ENCODE measurements at places on chromosomes 2 and 18.

DNA sequence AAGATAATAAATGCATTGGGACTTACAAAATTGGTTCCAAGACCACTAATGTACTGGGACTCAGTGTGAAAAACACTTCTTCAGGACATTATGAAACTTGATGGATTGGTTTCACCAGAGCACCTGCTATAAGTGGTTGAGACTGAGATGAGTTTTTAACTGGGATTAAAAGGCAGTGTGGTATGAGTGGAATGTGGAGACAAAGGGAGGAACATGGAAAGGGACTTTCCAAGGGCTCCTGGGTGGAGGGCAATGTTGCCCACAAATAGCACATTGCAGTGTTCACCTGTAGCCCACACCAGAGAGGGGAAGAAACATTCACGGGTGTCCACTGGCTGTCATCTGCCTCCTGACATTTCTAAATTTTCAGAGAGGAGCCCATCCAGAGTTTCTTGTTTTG is 253.3 kb upstream of the TANK start:
- no peak for DNase-seq

- no peak for DNase-seq
These were observed 103.4 kb upstream of the RASGRP3 start for GRCh38 chr2:33372940-33373553.

GRCh38 chr2:68740400-68740914 is 5.8 kb downstream of the ARHGAP25 start:
- no peak for DNase-seq

DNA sequence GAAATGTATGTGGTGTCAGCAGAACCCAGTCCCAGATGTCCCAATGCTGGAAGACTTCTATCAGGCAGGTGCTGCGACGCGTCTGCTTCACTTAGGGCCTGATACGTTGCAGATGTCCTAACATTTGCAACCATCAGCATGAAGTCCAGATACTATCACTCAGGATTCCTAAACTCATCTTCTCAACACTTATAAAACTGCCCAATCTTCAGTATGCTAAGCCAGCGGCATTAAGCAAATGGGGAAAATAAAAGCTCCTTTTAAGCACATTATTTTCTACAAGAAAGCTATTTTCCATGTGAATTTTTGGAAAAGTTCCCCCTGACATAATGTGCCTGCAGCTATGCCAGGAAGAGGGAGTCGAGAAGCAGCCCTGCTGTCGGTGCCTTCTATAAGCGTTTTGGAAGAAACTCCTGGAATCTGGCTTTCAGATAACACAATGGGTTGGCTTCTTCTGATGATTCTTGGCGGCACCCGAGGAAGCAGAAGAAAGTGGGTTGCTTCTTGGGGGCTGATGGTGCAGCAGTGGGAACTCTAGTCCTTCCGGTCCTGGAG is 60.7 kb upstream of the ITGA6 start:
- peak; percentile 83 for DNase-seq

DNA sequence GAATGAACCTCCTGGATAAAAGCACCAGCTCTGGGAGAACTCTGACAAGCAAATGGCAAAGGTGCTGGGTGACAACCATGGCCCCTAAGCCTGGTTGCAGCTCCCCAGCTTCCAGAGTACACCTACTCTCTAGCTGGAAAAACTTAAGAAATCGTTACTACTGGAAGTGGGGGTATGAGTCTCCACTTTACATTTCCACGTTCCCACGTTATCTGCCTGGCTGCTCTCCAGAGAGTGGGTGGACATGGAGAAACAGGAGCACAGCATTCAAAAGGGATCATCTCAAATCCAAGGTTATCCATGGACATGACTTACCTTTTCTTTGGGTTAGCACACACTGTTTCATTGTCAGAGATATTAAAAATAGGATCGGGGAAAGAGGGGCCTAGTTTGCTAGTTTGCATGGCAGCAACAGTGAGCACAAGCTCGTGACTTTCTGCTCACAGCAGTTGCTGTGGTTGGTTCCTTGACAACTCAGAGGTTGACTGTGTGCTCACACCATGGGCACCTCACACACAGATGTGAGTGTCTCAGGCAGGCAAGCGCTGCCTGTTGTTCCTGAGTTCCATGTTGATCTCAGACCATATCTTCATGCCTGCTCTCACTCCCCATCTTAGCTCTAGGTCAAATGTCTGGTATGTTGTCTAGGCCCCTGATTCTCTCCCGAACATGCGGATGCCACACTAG is 32.5 kb downstream of the PTPN18 start:
- no peak for DNase-seq

DNA sequence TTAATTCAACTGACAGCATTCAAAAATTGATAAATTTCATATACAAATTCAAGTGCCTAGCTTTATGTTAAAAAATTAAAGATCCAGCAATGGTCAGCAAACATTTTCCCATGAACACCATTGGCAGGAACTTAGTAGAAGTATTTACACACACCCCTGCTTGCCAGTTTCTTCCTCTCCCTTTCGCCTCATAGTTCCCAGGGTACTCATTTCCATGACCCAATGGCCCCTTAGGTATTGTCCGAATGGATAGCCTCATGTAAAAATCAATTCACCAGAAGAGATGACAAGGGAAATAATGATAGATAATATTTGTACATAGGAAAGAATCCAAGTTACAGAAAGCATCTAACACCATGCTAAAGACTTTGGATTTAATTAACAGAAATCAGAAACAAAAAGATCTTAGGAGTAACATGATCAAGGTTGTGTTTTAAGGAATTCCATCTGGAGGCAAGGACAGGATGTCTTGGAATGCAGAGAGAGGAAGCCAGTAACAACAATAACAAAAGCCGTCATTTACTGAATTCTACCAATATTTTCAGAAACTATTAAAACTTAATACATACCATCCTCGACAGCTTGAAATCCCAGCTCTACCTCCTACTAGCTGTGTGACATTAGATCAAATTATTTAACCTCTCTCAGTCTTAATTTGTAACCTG is 423.0 kb downstream of the IRS1 start:
- no peak for DNase-seq

DNA sequence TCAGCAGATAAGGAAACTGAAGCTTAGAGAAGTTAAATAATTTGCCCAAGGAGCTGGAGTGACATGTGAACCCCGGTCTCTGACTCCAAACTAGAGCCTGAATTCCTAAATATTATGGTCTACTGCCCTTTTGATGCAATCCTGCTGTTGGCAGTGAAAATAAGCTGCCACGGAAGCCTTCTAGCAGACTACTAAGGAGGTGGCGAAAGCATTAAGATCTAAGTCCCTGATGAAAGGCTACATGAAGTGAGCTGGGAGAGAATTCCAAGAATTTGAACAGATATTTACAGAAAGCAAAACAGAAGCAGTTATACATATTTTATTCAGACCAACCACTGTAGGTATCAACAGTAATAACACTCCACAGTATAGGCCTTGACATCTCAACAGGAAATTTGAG is 28.1 kb downstream of the TRMT61B start:
- DNase-seq, result peak; percentile 5

GRCh38 chr2:160264308-160264707 is 64.2 kb upstream of the ITGB6 start:
- DNase-seq, result no peak

- no peak for DNase-seq
These were observed 132.9 kb upstream of the SH3BP4 start for GRCh38 chr2:234818937-234819336.

- no peak for DNase-seq
These were observed 126.6 kb downstream of the ARHGEF4 start for GRCh38 chr2:130963196-130963848.

DNA sequence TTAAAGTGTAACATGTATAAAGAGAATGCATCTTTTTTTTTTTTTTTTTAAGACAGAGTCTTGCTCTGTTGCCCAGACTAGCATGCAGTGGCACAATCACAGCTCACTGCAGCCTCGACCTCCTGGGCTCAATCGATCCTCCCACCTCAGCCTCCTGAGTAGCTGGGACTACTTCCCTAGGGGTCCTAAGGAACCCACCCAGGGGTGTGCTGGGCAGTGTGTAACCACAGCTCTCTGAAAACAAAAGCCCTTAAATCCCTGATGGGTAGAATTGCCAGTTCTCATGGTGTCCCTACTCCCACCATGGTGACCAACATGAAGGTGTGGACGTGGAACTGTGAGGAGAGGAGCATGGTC is 105.6 kb upstream of the ST3GAL5 start:
- DNase-seq, result no peak

DNA sequence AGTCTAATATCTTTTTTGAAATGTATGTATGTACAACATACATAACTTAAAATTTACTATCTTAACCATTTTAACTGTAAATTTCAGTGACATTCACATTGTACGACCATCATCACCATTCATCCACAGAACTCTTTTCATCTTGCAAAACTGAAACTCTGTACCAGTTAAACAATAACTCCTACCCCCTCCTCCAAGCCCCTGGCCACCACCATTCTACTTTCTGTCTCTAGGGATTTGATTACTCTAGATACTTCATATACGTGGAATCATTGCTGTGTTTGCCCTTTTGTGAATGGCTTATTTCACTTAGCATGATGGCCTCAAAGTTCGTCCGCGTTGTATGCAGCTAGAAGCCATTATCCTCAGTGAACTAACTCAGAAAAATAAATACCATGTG is 217.0 kb downstream of the METTL4 start:
- no peak for DNase-seq

- DNase-seq, result no peak
These were observed 235.1 kb downstream of the AGAP1 start for GRCh38 chr2:235728800-235729556.

DNA sequence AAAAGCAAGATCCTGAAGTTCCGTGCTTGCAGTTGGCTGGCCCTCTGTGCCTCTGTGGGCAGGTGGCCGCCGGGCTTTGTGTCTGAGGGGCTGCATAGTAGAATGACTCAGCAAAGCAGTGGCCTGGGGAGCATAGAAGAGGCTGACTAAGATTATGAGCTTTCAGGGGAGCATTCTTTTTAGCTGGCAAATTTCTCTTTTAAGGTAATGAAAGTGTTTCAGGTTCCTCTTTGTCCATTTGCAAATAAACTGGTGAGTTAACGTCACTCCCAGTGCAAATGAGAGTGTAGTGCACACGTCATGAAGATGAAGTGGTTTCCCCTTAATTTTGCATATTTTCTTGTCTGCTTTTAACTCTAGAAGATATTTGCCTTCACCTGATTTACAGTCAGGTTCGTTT is 98.6 kb downstream of the BCL2L11 start:
- no peak for DNase-seq

- DNase-seq, result no peak
These were observed 542 bp upstream of the RNF103 start for GRCh38 chr2:86624267-86624547.

GRCh38 chr2:1658394-1659151 is 85.7 kb downstream of the PXDN start:
- DNase-seq, result no peak

- no peak for DNase-seq
These were observed 491.2 kb downstream of the PIK3C3 start for GRCh38 chr18:42446195-42446594.

DNA sequence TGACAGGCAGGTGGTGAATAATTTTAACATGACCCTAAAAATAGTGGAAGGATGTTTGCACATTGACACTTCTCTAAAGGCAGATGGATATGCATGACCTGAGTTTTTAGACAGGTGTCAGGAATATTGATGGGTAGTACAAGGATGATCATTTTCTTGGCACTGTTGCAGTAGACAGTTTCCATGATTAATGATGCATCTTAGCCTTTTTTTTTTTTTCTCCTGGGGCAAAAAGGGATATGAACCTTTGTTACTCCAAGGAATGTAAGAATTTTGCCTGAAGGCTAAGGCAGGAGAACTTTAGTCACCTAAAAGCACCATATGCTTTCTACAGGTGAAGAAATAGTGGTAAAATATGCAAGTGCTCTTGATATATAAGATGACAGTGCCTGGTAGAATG is 136.3 kb upstream of the CAVIN2 start:
- DNase-seq, result no peak

DNA sequence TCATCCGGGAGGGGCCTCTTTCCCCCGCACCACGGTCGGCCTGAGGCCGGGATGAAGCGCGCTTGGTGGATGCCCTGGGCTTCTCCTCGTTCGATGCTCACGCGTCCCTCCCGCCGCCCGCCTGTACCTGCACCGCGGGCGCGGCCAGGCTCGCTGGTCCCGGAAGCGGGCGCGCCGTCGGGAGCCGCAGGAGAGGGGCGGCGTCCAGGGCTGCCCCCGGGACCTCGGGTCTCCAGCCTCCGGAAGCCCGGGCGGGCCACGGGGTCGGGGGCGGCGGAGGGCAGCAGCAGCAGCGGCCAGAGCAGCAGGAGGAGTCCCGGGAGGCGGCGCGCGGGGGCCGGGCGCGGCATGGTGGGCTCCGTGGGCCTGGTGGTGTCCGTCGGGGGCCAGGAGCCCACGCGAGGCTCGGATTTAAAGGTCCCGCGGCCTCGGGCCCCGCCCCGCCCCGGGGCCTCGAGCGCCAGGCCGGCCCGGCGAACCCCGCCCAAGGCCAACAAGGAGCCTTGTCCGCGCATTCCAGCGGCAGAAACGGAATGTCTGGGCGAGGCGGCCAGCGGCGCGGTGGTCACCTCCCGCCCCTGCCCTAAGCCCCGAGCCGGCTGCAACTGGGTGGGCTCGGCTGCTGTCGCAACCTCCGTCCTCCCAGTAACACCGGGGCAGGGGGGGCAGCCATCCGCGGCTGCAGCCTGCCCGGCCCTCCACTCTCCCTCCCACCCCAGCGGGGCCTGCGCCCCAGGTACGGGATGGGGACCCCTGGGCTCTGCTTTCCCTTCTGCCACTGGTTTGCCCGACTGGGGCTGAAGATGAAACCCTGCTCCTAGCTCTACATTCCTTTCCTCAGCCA is at the start of gene MATN3:
MATN3 (minus strand) TSS at position 387 of the 844 bp plus-strand sequence; CDS start at position 350, 37 bp downstream.
- DNase-seq, result peak; percentile 35

DNA sequence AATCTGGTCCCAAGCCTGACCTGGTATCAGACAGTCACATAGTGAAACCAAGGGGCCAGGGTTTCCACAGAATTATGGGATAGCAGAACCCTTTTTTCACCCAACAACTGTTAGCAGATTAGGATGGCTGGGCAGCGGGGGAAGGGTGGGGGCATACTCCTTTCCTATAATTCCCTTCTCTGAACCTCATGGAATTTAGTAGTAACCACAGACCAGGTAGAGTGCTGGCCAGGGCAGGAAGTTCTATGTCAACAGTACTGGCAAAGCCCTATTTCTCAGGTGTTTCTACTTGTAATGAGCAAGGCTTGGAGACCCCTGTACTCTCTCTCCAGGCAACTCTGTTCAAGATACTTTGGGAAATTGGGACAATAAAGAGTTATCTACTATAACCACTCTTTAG is 174.6 kb downstream of the THADA start:
- no peak for DNase-seq

GRCh38 chr2:14535156-14535555 is 97.4 kb upstream of the LRATD1 start:
- DNase-seq, result peak; percentile 45

DNA sequence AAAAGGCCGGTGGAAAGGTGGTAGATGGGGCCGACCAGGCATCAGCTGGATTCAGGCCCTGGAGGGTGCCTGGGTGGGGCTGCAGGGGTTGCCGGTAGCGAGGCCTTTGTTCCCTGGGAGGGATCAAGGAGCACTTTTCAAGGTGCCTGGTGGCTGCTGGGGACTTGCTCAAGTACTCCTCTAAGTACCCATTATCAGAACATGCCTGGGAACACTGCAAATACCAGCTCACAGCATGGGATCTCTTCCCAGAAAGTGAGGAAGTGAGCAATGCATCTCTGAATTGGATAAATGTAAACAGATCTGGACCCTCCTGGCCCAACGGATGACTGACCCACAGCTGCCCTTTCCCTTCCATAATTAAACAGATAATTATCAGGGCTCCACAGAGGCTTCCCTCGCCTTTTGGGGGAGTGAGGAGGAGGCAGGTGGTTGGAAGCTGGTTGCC is 210.5 kb downstream of the SH3RF3 start:
- no peak for DNase-seq

- peak; percentile 75 for DNase-seq
These were observed 97.4 kb upstream of the DNAJC10 start for GRCh38 chr2:182618672-182619079.
